Stimulated activated CD8-positive, alpha-beta memory T cell treated with anti-CD3 and anti-CD28 coated beads, Interleukin-4, amount 100 ng/mL, for 4 hours (primary cell): ENCODE measurements at places on chromosomes 1 and 21.

DNA sequence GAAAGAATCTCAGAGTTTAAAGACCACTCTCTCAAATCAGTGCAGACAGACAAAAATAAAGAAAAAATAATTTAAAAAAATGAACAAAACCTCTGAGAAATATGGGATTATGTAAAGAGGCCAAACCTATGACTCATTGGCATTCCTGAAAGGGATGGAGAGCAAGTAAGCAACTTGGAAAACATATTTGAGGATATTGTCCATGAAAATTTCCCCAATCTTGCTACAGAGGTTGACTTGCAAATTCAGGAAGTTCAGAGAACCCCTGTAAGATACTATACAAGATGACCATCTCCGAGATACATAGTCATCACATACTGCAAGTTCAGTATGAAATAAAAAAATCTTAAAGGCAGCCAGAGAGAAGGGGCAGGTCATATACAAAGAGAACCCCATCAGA lies 43.7 kb upstream of the IVNS1ABP start:
- DNase-seq = no peak

GRCh38 chr1:86861424-86861823 lies 52.5 kb downstream of the SELENOF start:
- no peak for DNase-seq

GRCh38 chr1:107594536-107594935 lies 370.4 kb downstream of the VAV3 start:
- no peak for DNase-seq

DNA sequence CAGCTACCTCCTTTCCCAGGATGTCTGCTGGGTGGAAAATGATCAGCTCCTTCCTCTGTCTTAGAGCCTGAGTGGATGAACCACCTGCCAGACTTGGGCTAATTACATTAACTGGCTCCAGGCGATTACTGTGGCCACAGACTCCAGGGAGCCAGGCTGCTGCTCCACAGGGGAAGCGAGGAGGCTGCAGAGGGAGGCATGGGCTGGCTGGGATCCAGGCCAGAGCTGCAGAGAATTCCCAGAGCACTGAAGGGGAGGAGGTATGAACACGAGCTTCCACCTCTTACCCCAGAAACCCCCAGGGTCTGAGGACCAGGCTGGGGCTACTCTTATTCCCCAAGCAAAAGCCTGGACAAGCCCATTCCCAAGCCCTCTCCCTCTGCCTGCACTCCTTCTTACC lies 136.0 kb upstream of the KLHDC7A start:
- DNase-seq = no peak

GRCh38 chr1:225694151-225694603 lies 41.3 kb upstream of the ENAH start:
- no peak for DNase-seq

- no peak for DNase-seq
Observed at GRCh38 chr1:16392740-16393569, 25.9 kb downstream of the SZRD1 start.

DNA sequence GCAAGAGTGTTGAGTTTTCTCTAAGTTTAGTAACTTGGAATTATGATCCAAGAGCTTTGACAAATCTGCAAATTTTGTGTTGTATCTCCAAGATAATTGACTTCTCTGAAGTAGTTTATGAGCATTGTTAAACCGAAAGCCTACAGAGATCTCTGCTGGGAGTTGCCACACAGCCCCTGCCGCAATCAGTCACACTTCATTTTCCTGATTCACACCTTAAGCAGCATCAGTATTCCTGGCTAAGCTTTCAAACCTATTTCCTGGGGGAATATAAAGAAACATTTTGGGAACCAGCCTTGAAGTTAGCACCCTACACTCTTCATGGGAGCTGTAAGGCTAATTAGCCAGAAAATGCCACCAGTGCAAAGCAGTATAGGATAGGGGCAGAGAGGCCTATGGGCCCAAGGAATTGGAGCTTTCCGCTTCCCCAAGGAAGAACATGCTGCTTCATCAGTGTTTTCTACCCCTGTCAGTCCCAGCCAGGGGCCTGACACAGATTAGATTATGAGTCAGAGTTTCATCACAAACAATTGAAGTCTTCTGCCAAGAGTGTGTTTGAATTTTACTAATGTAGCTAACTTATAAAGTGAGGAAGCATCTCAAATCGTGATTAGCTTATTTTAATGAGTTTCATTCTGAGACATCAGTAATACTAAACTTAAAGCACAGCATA lies 23.2 kb upstream of the CACYBP start:
- no peak for DNase-seq

GRCh38 chr1:204624631-204625216 lies 60.8 kb downstream of the LRRN2 start:
- no peak for DNase-seq

DNA sequence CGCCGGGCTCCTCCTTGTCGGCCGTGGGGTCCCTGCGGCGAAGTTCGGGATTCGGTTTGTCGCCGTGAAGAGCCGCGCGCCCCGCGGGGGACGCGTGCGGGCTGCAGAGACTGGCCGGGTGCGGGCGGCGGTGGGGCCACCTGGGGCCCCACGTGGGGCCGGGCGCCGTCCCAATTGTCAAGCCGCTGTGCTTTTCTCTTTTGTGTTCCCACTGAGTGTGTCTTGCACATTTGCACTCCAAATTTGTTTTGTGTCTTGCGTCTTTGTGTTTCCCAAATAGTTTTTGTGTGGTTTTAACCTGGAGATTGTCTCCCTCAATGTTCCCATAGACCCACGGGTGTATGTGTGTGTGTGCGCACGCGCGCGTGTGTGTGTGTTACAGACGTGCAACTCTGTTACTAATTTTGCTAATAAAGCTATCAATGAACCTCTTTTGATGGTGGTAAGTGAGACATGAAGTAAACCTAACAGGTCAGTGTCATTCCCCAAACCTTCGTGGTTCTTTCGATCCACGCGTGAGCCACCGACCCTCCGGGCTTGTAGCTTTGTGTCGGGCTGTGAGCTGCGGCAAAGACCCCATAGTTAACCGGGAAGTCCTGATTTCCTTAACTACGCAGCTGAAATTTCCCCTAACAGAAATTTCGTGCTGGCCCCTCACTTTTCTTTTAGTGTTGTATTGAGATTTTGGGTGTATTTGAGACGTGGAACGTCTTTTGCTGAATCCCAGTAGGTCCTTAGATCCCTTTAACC lies 708 bp downstream of the PRDM2 start:
- DNase-seq = no peak

- no peak for DNase-seq
Observed at GRCh38 chr1:214289574-214290272, 8.8 kb downstream of the SMYD2 start.

DNA sequence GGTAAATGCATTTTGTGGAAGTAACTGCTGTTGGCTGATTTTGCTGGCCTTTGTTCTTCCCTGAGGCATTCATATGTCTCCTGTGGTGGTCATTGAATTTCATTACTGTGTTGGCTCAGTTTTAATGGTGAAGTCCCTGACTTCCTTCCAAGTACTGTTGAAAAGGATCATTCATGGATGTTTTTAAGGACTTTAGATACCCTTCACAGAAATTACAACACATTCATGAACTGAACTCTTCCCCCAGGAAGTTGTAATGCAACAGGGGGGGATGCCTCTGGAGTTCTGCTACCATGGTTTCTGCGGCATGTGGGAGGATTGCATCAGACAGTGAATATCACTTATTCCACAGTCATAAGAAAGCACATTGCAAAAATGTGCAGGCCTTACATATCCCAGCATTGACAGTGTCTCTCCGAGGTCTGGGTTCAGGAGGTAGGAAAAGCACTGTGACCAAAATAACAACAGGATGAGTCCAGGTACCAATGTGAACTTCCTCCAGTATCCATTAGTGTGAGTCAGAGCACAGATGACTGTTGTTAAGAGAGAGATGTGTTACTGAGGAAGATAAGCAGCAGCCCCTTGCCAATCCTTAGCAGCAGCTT lies 2.1 kb upstream of the RAB3GAP2 start:
- no peak for DNase-seq

- no peak for DNase-seq
Observed at GRCh38 chr1:113003751-113004690, 48.0 kb upstream of the SLC16A1 start.

GRCh38 chr1:44323947-44324346 lies 31.1 kb downstream of the ERI3 start:
- DNase-seq = no peak
